G401 (cell line): ENCODE measurements at places on chromosomes 6 and 20. TPM values are rescaled to one million over a fixed set of nuclear protein-coding genes. Genes with fewer than 3 reads are reported as not detected.
A peak's percentile ranks its signal among the peaks of the same experiment; 100 is the strongest.

DNA sequence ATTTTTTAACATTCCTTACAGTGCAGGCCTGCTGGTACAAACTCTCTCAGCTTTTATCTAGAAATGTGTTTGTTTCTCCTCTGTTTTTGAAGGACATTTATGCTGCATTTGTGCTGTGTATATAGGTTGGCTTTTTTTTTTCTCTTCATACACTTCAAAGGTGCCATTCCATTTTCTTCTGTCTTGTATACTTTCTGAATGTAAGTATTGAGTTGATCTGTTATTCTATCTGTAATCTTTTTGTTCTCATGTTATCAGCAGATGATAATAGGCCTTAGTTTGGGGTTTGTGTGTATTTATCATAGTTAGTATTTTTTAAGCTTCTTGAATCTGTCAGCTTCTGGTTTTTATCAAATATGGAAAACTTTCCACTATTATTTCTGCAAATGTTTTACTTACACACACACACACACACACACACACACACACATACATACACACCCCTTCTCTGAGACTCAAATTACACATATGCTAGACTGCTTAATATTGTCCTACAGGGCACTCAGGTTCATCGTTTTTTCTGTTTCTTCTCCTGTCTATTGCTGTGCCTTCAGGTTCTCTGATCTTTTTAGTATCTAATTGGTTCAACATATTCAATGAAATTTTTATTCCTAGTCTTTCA, 74.6 kb downstream of the RPP40 start:
- no peak for DNase-seq

DNA sequence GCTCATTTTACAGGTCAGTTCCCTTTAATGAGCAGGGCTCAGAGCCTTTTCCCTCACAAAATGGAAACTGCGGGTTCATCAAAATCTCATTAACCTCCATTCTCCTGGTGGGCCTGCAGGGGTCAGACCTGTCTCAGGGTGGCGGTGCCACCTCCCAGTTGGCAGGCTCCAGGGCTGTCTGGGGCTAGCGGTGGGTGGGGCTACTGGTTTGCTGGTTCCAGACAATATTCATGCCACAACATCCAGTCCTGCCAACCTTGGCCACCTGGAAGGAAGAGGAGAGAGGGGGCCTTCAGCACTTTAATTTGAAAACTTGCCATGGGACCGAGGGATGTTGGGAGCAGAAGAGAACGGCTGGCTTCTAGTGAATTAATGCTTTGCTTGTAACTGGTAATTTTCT, 41.9 kb upstream of the CTNNBL1 start:
- peak; percentile 15 for DNase-seq

- peak; percentile 11 for DNase-seq
Measured at GRCh38 chr6:39330476-39330875, 8.0 kb upstream of the KCNK16 start.

DNA sequence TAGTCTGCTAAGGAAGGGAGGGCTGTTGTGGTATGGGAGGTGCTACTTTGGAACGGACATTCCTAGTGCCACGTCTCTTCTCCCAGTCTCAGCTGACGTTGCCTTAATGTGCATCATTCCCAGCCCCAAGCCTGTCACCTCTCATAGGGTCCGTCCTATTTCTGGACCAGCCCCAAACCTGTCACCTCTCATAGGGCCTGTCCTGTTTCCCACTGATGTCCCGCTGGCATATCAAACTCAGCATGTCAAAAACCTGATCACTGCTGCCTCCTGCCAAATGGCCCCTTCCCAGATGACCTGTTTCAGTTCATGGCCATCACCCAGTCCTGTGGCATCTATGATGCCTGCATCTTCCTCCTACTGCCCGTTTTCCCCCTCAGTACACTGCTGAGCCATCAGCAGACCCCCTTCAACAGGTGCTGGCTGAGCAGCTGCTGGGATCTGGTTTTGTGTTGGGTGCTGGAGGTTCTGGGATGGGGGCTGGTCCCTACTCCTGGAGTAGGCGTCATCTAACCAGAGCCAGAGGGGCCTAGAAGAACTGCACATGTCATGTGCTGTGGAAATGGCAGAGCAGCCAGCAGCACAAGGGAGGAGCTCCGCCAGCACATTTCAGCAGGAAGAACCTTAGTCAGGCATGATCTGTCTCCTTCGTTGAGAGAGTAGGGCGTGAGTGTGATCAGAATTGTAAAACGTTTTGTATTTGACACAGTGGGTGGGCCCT, 3.3 kb downstream of the ENTPD6 start:
- peak; percentile 41 for DNase-seq

GRCh38 chr20:1441133-1441532, 25.5 kb downstream of the NSFL1C start:
- no peak for DNase-seq

GRCh38 chr6:35312807-35313206, 15.2 kb downstream of the DEF6 start:
- no peak for DNase-seq

DNA sequence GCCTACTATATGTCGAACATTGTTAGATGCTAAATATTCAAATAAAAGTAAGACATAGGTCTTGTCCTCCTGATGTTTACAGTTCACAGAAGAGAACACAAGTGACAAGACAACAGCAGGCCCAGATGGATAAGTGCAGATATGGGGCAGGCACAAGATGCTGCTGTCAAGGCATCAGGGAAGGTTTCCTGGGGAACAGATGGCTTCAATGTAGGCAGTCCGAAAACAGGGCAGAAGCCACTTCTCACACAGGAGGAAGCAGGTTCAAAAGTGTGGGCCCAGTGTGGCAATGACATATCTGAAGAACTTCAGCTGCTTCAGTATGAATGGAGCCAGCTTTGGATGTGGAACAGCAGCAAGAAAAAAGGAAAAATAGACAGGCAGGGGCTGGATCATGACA, 32.5 kb downstream of the HLA-DPB1 start:
- peak; percentile 89 for DNase-seq

- DNase-seq: no peak
Measured at GRCh38 chr6:149963212-149963461, 606 bp upstream of the ULBP1 start.

- DNase-seq: no peak
Measured at GRCh38 chr6:149044528-149044927, 273.0 kb upstream of the TAB2 start.

The FAM209B gene
- total RNA-seq: not detected in 2 replicates

The DYNLT1 gene
- 97.6 and 102 TPM in 2 replicates for total RNA-seq

The SLC22A2 gene
- not detected in 2 replicates for total RNA-seq
